ENCODE measurements at places on chromosomes 5 and 9. TPM values are rescaled to one million over a fixed set of nuclear protein-coding genes. Genes with fewer than 3 reads are reported as not detected.

ARID3C gene
- not detected for total RNA-seq

DAB2 gene
- total RNA-seq: 9.0 TPM

TCERG1 gene
- total RNA-seq: 56.4 TPM

CYLC2 gene
- total RNA-seq: not detected

PIP5K1B gene
- not detected for total RNA-seq

SPOCK1 gene
- total RNA-seq: 21.8 TPM

PDLIM4 gene
- total RNA-seq: 0.49 TPM

ERAP2 gene
- 1.3 TPM for total RNA-seq

CDH18 gene
- total RNA-seq: not detected

HTR4 gene
- total RNA-seq: not detected

FAM81B gene
- not detected for total RNA-seq

PCDHB4 gene
- total RNA-seq: 0.05 TPM

SCGB3A1 gene
- not detected for total RNA-seq

KIF4B gene
- not detected for total RNA-seq

FAM200C gene
- 2.2 TPM for total RNA-seq

KCNMB1 gene
- total RNA-seq: not detected

PKD2L2 gene
- not detected for total RNA-seq

BTNL3 gene
- not detected for total RNA-seq

PCDHB3 gene
- total RNA-seq: not detected

C5 gene
- total RNA-seq: 11.6 TPM

TMOD1 gene
- total RNA-seq: 2.8 TPM

PCDHB13 gene
- total RNA-seq: 0.06 TPM

NKD2 gene
- total RNA-seq: 11.8 TPM

CCIN gene
- not detected for total RNA-seq

GPR150 gene
- total RNA-seq: 0.14 TPM

ACOT12 gene
- not detected for total RNA-seq

STPG3 gene
- total RNA-seq: not detected

ARL14EPL gene
- 0.19 TPM for total RNA-seq

NR6A1 gene
- total RNA-seq: 1.7 TPM

DEPDC1B gene
- total RNA-seq: 17.4 TPM

CDKN2B-AS1 gene
- not detected for total RNA-seq

C9orf50 gene
- not detected for total RNA-seq

KIF12 gene
- total RNA-seq: 2.0 TPM

CEP120 gene
- total RNA-seq: 6.9 TPM

CD274 gene
- total RNA-seq: 2.0 TPM

SH2D3C gene
- total RNA-seq: not detected

BAAT gene
- total RNA-seq: 0.43 TPM

PRUNE2 gene
- total RNA-seq: 0.14 TPM

TMEM174 gene
- total RNA-seq: not detected

LMX1B gene
- 1.6 TPM for total RNA-seq

EEIG1 gene
- 84.0 TPM for total RNA-seq

FOXD4L5 gene
- not detected for total RNA-seq
